ENCODE measurements at places on chromosomes 4 and X.

- DNase-seq: no peak
These were observed 188.4 kb upstream of the CLNK start for GRCh38 chr4:10872833-10873517.

DNA sequence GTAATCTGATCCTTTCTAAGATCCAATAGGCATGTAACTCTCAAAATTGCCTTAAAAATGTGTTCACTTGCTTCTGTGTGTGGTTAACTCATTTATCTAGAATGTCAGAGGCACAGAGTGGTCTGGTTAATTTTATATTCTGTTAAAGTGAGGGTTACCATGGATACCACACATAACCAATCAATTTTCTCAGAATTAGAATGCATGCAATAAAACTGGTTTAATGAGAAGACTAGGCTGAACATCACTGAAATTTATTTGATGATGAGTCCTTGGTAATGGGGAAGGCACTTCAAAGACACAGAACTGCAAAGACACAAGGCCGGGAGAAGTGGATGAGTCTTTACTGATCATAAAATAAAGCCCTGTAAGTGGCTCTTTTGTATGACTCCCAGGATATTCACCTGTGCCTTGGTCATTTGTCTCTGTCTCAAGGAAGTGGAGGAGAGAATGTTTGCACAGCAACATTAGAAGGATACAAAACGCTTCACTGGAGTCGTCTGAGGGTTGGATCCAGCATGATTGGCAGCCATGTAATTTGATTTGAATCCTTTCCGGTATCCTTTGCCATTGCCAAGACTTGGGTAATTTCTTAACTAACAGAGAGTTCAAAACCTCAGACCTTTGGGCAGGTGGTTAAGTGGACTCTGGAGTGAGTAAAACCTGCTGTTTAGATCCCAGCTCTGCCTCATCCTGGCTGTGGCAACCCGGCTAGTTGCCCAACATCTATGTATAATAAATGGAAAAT lies 94.0 kb upstream of the RBPJ start:
- DNase-seq: no peak

DNA sequence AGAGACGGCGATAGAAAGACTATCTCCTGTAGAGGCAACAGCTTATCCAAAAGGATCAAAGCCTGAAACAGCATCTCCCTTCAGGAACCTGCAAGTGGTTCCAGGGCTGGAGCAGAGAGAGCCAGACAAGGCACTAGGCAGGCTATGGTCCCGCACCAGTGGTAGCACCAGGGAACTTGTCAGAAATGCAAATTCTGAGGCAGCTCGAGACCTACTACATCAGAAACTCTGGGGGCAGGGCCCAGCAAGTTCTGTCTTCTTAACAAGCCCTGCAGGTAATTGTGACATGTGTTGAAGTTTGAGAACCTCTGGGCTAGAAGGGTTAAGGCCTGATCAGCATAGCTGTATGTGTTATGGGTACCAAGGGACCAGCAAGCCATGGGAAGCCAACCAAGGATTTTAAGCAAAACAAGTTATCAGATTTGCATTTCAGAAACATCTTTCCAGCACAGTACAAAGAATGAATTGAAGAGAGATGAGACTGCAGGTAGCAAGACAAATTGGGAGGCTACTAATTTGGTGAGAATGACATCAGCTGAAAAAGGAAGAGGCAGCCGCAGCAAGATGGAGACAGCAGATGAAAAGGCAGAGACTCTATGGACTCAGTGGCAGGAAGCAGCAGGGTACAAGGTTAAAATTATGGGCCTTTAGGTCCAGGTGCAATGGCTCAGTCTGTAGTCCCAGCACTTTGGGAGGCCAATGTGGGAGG lies 139.7 kb downstream of the TSPAN5 start:
- no peak for DNase-seq

DNA sequence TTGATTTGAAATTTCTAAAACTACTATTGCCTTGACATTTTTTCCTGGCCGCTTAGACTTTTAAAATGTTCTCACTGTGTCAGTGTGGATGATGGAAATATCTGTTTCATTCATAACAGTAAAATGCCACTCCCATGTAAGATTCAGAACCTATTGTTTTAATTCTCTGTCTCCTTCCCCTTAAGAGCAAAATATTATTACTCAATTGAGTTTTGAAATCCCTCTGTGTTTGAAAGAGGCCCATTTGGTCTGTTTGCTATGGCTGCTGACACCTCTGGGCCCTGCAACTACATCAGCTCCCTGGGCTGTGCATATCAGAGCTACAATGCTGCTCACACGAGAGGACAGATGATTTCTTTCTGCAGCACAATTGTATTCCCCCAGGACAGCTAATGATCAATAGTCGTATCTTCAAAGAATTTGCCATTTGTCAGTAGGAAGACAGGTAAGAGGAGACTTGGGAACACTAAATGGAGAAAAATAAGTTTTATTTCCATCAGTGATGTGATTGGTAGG lies 388.0 kb upstream of the GALNT7 start:
- DNase-seq: peak; percentile 66

DNA sequence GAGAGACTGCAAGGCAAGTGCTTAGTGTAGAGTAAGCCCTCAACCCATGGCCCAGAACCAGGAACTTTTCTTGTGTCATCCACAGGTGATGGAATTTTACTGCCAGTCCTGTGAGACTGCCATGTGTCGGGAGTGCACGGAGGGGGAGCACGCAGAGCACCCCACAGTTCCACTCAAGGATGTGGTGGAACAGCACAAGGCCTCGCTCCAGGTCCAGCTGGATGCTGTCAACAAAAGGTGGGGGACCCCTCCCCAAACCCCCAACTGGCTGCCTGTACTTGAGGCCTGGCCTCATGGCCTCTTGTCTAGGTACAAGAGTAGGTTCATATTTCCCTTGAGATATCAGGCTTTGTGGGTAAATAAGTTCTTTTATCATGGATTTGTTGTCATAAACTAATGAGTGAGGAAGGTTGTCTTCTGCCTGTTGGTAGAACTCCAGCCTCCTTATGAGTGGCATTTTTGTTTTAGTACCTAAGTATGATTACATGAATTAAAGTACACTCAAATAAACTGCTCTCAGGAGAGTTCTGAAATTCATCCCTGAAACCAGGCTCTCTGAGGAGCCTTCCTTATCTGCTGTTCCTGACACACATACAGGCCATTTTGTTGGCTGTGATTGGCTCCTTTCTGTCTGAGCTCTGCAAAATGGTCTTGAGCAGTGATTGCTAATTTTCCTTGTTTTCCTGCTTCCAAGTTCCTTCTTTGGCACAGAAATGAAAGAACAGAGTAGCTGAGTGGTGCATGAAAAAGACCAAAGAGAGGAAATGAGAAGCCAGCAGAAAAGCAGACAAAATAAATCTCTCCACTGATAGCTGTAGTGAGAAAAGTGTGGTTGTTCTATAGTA lies 51.4 kb upstream of the MND1 start:
- no peak for DNase-seq

DNA sequence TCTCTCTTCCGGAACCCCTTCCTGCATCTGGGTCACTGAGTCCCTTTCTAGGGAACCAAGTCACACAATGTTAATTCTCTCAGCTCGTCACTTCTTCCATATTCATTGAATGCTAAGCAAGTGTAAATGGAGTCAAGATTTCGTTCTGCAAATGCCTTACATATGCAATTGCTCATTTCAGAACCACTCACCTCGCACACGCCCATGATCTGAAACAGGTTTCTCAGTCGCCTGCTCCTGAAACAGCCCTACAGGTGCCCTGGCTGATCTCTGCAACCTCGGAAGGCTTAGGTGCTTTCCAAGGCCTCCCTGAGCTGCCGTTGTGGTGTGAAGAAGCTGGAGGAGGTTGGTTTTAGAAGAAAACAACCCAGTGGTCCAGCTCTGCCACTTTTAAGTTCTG lies 100.8 kb upstream of the MSX1 start:
- DNase-seq: no peak

- DNase-seq: no peak
These were observed 65.2 kb downstream of the FAM13A start for GRCh38 chr4:88991746-88992145.

GRCh38 chr4:59535541-59535940 lies 1664.6 kb upstream of the ADGRL3 start:
- DNase-seq: no peak

- no peak for DNase-seq
These were observed 51.8 kb downstream of the LDB2 start for GRCh38 chr4:16846540-16847117.

DNA sequence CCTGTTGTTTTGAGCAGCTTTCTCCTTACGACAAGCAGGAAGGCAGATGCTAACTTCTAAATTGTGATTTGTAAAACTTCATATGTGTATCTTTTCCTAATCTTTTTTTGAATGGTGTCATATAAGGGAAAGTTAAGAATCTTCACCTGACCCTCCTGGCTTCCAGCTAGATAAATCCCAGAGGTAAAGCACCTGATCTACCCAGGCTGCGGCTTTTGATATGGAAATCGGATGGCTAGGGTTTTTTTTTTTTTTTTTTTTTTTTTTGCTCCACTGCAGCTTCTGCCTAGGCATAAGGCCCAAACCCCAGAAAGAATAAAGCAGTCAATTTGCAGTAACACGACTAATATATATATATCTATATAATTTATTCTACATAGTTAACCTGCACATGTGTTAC lies 10.0 kb downstream of the MAB21L2 start:
- no peak for DNase-seq

GRCh38 chr4:59920416-59920815 lies 1279.7 kb upstream of the ADGRL3 start:
- no peak for DNase-seq

GRCh38 chr4:165360985-165361670 lies 17.7 kb upstream of the CPE start:
- peak; percentile 68 for DNase-seq

- no peak for DNase-seq
These were observed 201.3 kb upstream of the CTSO start for GRCh38 chr4:156154978-156155377.

- DNase-seq: no peak
These were observed 317.1 kb upstream of the BMP3 start for GRCh38 chr4:80713409-80713808.

GRCh38 chr4:87506974-87507701 lies 22.0 kb downstream of the SPARCL1 start:
- no peak for DNase-seq

DNA sequence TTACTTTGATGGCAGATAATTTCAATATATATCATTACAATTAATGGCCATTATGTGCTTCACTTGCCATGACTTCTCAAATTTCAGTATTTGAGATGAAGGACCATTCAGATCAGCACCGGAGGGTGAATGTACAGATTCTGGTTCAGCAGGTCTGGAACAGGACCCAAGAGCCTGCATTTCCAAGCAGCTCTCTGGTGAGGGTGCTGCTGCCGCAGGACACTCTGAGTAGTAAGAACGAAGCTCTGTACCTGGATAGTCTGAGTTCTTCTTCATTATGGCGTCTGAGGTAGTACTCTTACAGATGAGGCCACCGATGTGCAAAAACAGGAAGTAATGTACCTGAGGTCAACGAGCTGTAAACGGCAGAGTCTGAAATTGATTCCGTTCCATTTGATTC lies 228.2 kb downstream of the FBXW7 start:
- DNase-seq: no peak

DNA sequence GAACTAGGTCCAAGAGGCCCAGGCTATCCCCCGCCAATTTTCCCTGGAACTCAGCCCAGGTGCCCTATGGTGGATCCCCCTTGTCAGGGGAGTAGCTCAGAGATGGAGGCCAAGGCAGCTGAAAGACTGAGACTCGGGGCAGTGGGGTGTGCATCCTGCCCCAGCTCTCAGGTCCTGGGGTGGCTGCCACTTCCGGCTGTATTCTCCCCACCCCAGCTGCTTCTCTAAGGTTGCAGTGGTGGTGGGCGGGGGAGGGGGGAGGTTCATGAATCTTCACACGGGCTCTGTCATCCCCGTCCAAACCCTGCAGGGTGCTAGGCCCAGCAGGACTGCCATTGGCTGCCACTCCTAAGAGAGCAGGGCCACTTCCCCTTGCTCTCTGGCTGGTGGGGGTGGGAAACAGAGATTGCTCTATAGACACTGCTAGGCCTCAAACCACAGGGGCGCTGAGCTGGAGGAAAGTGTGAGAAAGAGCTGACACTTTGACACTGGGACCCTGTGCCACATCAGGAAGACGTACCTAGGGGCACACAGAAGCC lies 1.5 kb downstream of the SASH3 start:
- peak; percentile 88 for DNase-seq

DNA sequence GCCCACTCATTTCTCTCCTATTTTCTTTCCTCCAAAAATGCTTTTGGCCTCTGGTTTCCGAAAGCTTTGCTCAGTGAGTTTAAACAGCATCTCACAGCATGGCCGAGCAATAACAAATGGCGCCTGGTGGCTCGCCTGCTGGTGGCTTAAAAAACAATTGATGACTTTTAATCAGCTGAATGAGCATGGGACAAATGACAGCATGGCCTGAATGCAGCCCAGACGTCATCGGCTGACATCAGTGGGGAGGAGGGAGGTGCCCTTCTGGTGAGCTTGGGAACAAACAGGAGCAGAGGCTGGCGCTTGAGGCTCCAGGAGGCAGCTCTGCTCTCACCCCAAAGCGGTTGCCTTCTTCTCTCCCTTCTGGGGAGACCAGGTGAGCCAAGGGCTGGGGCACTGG lies 286.4 kb downstream of the BCOR start:
- DNase-seq: peak; percentile 29

GRCh38 chr4:48907706-48908477 lies 1.3 kb upstream of the OCIAD2 start:
- DNase-seq: no peak

- no peak for DNase-seq
These were observed 65.1 kb downstream of the CASK start for GRCh38 chrX:41858161-41858775.

DNA sequence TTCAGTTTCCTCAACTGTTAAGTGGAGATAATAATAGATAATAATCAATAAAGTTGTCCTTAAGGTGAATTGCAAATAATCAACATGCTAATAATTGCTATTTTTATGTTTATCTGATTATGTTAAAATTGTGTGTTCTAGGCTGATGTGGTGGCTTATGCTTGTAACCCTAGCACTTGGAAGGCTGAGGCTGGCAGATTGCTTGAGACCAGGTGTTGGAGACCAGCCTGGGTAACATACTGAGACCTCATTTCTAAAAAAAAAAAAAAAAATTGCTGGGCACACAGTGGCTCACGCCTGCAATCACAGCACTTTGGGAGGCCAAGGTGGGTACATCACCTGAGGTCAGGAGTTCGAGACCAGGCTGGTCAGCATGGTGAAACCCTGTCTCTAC lies 175.2 kb downstream of the GC start:
- no peak for DNase-seq

DNA sequence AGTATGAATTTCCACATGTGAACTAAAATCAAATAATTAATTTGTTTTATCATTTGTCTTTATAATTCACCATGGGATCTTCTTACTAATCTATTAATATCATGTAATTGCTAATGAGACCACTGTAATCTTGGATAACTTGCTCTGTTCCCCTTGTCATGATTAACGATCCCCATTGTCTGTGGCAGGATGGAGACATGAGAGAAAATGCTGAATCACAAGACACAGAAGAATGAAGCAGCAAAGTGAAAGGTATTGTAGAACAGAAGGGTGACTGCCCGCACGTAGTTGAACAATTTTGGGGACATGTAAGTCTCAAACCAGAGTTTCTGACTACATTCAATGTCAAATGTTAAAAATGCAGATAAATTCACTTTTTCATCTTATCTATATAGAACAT lies 135.2 kb downstream of the EPHA5 start:
- DNase-seq: no peak

GRCh38 chr4:130542953-130543352 lies 1447.0 kb downstream of the C4orf33 start:
- no peak for DNase-seq

Data from inflammatory macrophage treated with lipopolysaccharide for 4 hours (primary cell).